ENCODE measurements at places on chromosomes 3 and 15.

- DNase-seq: no peak
Measured at GRCh38 chr15:34655326-34655725, 71.9 kb upstream of the GOLGA8B start.

- DNase-seq: no peak
Measured at GRCh38 chr15:64857421-64857820, 15.7 kb downstream of the PLEKHO2 start.

- no peak for DNase-seq
Measured at GRCh38 chr3:99911433-99911832, 93.8 kb downstream of the CMSS1 start.

DNA sequence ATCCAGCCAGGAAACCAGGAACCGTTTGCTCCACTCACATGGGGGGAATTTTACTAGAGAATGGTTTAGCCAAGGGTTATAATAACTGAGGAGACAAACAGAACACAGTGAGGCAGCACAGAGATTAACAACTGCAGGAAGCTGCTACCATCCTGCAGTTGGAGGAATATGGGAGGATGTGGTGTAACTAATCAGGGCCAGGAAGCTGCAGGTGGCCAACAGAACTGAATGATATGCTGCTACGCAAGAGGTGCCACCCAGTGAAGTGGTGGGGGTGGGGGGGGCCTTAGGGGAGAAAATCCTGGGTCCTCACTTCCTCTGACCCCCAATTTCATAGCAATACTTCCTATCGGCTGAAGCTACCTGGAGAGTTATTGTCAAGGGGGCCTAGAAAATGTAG, 306.4 kb upstream of the STT3B start:
- DNase-seq: no peak

- no peak for DNase-seq
Measured at GRCh38 chr3:155382396-155383042, 89.0 kb upstream of the STRIT1 start.

GRCh38 chr3:64717411-64717810, 29.6 kb upstream of the ADAMTS9 start:
- no peak for DNase-seq
